Astrocyte of the cerebellum (primary cell): ENCODE measurements at places on chromosomes 7 and 10.

- DNase-seq: no peak
Observed at GRCh38 chr10:13873196-13873595, 286.4 kb downstream of the PRPF18 start.

GRCh38 chr10:133458710-133459453 is 5.1 kb downstream of the SCART1 start:
- DNase-seq: no peak

GRCh38 chr10:109456566-109457301 is 466.6 kb downstream of the XPNPEP1 start:
- no peak for DNase-seq

GRCh38 chr7:18808026-18808425 is 309.4 kb downstream of the TWIST1 start:
- no peak for DNase-seq

- DNase-seq: no peak
Observed at GRCh38 chr7:49669692-49670260, 103.7 kb upstream of the VWC2 start.

DNA sequence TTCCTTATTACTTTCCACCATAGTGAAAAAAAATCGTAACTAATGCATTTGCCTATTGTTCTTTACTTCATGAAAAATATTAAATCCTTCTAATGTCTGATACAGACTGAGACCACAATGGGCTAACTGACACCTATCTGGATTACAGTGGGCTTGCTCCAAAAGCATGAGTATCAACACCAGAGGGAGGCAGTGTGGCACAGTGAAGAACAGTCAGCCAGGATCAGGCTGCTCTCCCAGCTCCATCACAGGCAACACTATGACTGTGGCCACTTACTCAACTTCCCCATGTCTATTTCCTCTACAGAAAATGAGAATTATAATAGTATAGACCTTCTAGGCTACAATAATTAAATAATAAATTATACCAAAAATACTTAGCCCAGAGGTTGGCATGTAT is 97.2 kb downstream of the SLC25A13 start:
- DNase-seq: no peak

- DNase-seq: no peak
Observed at GRCh38 chr7:138898255-138898654, 82.9 kb downstream of the KIAA1549 start.

DNA sequence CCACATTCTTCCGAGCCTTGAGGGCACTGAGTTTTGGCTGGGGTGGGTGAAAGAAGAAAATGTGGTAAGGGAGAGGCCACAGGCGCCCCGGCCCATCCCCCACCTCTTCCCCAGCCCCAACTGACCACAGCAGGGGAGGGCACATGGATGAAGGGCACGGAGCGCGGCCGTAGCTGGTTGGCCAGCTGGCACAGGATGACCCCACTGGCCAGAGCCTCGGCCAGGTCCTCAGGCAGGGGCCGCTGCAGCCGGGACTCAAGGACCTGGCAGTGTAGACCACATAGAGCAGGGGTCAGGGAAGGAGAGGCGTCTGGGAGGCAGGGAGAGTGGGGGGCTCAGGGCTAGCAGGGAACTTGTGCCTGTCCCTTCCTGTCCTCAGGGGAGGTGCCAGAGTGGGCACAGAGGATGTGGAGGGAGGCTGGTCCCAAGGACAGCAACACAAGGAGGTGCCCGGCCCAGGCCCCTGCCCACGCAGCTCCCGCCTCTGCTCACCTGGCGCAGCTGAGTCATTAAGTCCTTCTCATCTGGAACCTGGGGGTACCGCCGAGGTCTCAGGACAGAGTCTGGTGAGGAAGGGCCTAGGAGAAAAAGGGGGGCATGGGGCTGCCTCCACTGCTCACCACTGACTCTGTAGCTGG is 2.2 kb upstream of the SAP25 start:
- DNase-seq: no peak

- DNase-seq: no peak
Observed at GRCh38 chr7:32535162-32535702, 39.9 kb downstream of the AVL9 start.

GRCh38 chr7:70347463-70348254 is 749.4 kb downstream of the AUTS2 start:
- no peak for DNase-seq
